Occipital lobe (tissue), 3 donors: ENCODE measurements at places on chromosomes 11 and 22.

DNA sequence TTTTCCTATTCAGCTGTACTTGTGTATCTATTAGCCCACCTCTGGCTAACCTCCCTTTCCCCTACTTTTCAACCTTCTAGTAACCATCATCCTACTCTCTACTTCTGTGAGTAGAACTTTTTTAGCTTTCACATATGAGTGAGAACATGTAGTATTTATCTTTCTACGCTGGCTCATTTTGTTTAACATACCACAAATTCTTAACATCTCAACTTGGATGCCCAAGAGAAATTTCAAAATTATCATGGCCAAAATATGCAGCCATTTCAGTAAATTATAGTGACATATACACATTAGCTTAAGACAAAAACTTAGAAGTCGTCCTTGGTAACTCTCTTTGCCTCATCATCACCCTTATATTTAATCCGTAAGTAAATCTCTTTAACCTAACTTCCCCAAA is 34.7 kb downstream of the LUZP2 start:
- no peak for DNase-seq

- DNase-seq, result no peak
Measured at GRCh38 chr11:107707215-107707671, 4.6 kb downstream of the SLN start.

DNA sequence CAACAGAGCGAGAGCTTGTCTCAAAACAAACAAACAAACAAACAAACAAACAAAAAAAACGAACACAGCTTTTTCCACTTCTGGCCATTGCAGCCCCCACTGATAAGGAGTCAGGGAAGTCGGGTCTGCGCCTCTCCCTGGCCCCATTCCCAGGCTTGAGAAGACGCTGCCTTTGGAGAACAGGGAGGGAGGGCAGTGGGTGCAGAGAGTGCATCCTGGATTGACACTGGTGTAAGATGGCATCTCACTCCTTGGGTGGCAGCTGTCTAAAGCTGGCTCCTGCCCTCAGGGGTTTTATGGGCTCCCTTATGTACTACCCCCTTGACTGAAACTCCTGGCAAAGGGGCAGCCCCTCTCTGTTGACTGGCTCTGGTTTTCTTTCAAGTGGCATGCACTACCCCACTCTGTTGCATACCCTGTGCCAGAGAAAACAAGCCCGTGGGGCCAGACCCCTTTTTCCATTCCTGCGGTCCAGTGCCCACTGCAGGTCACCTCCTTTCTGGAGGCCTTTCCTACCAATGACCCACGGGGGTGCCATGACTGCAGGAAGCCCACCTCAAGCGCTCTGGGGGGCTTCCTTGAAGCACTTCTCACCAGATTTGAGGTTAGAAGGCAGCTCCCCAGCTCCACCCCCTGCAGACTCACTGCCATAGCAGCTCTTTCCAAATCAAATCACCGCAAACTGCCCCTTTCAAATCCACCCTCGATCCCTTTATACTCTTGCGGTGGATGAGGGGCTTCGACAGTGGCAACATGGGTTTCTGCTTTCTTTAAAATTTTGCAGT is 12.7 kb downstream of the DRAP1 start:
- DNase-seq, result no peak

DNA sequence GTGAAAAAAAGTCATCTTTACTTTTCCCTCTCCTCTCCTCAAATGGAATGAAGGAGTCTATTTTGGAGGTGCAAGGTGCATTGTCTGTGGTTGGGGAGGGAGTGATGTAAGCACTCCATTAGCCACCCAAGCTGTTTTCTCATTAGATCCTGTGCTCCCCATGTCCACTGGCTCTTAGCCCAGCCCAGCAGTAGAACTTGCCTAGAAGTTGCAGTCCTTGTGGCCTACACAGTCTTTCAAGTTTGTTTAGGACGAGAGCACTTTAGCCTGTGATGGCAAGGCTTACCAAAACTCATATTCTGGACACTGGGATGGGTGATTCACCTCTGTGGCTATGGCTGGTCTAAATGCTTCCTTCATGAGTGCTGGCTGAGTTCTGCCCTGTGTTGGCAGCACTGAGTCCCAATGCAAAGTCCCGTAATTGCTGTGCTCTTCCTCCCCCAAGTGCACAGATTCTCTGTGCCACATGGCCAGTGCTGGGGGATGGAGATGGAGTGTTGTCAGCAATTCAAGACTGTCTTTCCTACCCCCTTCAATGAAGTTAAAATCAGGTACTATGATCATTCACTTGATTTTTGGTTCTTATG is 15.8 kb downstream of the SLC22A25 start:
- DNase-seq, result no peak

DNA sequence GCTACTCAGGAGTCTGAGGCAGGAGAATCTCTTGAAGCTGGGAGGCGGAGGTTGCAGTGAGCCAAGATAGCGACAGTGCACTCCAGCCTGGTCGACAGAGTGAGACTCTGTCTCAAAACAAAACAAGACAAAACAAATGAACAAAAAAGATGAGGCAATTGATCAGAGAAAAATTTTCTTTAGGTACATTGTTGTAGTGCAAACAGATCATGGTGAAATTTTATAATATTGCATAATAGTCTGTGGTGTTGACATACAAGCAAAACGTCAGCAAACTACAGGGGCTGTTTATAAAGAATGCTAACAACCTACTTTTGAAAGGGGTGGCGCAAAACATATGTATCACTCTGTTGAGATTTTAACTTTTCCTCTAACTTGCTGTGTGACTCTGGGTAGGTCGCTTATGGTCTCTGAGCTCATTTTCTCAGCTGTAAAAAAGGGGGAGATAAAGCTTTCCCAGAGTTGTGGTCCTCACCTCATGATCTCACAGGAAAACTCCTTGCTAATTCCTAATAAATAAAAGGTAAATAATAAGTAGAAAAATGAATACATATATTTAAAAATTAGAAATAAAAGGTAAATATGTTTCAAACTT is 64.8 kb upstream of the NUP160 start:
- no peak for DNase-seq

DNA sequence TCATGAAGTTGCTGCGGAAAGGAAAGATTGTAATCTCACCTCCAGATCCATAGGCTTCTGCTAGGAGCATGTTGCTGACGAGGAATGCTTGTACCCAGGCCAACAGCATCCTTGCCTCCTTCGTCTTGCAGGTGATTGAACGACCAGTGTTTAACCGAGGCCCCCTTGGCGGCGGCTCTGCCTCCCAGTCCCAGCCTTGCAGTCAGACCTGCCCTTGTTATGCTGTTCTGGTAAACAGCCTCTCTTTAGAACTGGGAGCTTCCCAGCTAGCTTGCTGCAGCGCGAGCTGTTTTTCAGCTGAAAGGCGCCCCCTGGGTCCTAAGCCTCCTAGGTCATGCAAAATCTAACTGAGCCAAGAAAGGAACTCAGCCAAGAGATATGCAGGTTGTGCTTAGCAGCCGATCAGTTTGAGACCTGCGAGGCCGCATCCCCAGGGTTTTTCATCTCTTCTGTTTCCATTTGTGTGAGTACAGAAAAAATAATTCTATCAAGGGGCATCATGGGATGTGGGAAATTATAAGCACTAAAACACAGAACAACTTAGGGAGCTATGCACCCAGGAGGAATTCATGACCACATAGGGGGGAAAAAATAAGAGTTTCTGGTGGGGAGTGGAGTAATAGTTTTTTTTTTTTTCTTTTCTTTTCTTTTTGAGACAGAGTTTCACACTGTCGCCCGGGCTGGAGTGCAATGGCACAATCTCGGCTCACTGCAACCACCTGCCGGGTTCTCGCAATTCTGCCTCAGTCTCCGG is at the start of gene PIK3IP1:
Gene PIK3IP1 (minus strand): TSS at position 253 of the 754 bp plus-strand sequence. CDS start 144 bp downstream, at position 109.
- peak; percentile 91 for DNase-seq

GRCh38 chr22:35380537-35381423 is at the start of gene HMOX1:
HMOX1 (plus strand) TSS chr22:35381096; CDS start chr22:35381174, 78 bp downstream.
- DNase-seq, result peak; percentile 76

DNA sequence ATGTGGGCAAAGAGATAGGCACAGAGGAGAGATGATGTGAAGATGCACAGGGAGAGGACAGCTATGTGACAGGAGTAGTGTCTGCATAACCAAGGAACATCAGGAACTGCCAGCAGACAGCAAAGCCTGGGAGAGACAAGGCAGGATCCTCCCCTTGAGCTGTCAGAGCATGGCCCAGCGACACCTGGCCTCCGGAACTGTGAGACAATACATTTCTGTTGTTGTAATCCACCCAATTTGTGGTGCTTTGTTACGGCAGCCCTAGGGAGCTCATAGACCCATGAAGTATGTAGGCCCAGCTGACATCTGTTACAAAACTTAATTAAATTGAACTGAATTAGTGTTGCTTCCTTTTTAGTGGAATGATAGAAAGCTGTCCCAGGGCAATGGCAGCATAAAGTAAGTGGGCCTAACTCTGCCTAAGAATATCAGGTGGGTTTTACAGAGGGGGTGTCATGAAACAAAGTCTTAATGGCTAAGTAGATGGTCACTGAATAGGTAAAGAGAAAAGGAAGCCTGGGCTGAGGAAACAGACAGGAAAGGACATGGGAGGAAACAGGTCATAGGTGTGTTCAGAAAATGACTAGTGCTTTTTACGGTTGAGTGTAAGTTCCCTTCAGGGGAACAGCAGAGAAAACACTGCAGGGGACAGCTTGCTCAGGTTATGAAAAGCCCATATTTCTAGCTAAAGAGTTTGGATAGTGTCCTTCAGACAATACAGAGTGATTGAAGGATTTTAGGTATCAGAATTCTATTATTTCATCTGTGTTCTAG is 24.8 kb downstream of the RASSF10 start:
- no peak for DNase-seq

DNA sequence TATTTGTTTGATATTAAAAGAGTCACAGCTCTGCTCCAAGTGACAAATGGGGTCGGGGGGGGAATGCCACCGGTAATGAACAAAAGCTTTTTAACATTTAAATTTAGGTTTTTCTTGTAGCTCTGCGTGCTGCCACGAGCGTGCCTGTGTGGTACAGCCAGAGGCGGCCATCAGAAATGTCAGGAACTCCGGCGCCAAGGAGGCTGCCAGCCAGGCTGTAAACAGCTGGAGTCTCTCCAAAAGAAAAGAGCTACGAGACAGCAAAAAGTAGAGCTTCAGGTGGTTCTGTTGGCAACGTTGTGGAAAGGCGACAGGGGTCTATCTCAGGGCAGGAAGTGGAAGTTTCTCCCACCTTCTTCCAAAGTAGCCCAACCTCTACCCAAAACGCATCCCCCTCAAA is 532.8 kb downstream of the OPCML start:
- no peak for DNase-seq

GRCh38 chr11:78379039-78379670 is 38.5 kb downstream of the GAB2 start:
- no peak for DNase-seq

- peak; percentile 31 for DNase-seq
Measured at GRCh38 chr22:34105461-34106062, 185.3 kb upstream of the LARGE1 start.

DNA sequence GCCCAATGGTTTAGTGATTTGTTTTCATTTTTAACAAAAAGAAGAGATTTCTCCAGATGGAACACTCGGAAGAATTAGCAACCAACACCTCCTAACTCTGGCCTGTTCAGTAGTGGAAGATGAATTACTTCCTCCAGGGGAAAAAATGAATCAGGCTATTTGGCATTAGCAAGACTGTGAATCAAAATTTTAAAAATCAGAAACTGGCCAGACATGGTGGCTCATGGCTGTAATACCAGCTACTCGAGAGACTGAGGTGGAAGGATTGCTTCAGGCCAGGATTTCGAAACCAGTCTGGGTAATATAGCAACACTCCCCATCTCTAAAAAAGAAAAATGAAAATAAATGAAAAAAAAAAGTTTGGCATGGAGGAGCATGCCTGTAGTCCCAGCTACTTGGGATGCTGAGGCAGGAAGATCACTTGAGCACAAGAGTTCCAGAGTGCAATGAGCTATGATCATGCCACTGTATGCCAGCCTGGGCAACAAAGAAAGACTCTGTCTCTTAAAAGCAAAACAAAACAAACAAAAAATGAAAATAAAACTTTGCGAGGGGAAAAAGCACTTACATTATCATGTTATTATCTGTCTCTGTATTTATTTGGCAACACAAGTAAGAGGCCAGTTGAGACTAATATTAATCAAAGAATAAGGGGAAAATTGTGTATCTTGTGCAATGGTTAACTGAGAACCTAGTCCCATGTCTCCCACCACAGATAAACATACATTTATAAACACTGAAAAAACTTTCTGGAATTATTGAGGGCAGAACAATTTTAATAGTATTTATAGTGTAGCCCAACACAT is 796.3 kb upstream of the ANO3 start:
- DNase-seq, result no peak

- DNase-seq, result no peak
Measured at GRCh38 chr11:61762798-61763197, 10.4 kb downstream of the MYRF start.

- no peak for DNase-seq
Measured at GRCh38 chr11:68776442-68777235, 25.3 kb upstream of the TESMIN start.

GRCh38 chr11:31267720-31268119 is 101.8 kb downstream of the DCDC1 start:
- no peak for DNase-seq

GRCh38 chr11:73439002-73439843 is 63.0 kb downstream of the RELT start:
- no peak for DNase-seq

DNA sequence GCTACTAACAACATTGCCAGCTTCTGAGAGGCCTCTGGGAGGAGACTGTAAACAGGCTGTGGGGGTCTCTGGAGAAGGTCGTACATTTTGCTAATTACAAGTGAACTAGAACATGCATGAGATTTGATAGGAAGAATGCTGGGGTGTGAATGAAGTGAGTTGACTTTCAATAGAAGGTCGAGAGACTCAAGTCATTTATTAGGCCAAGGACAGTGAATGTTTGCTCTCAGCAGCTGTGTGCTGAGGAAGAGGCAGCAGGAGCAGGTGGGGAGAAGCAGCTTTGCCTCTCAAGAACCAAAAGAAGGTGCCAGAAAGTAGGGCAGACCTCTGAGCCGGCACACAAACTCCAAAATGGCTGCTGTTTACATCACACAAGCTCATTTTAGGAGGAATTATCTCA is 91.7 kb downstream of the PIWIL4 start:
- no peak for DNase-seq

- DNase-seq, result no peak
Measured at GRCh38 chr11:24755260-24755839, 258.5 kb downstream of the LUZP2 start.

- DNase-seq, result no peak
Measured at GRCh38 chr22:31578171-31578570, 81.8 kb downstream of the SFI1 start.

- no peak for DNase-seq
Measured at GRCh38 chr11:122714004-122714403, 58.5 kb downstream of the UBASH3B start.

DNA sequence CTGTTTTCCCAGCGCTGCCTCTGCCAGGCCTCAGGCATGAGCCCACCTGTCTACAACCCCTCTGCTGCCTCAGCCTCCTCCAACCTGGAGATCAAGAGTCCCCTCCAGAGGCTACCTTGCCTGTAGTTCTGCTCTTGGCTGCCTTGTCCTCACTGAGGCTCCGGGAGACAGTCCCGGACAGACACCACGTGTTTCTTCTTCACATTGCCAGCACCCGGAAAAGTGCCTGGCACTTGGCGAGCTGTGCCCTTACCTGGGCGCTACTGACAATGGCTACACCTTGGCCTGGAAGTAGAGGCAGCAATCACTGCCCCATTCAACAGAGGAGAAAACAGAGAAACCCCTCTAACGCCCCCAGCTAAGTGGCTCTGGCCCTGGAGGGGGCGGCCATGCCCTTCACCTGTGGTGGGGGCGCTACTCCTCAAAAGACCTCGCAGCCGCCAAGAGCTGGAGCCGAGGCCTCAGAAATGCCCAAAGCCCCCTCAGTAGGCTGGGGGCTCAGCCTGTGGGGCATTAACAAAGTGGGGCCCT is 3.0 kb upstream of the NAP1L4 start:
- DNase-seq, result no peak

GRCh38 chr22:33561149-33561807 is 359.0 kb downstream of the LARGE1 start:
- DNase-seq, result no peak

GRCh38 chr22:24410110-24410856 is 17.1 kb upstream of the ADORA2A start:
- no peak for DNase-seq
